Type B pancreatic cell (in vitro differentiated cells): ENCODE measurements at places on chromosomes 12 and 14. TPM values are rescaled to one million over a fixed set of nuclear protein-coding genes. Genes with fewer than 3 reads are reported as not detected.

The BCL11B gene
- total RNA-seq = 11.4 and 32.0 TPM in 2 replicates

The P2RX2 gene
- 2.8 and 5.4 TPM in 2 replicates for total RNA-seq

The USP5 gene
- total RNA-seq = 121 and 198 TPM in 2 replicates

The SCN8A gene
- total RNA-seq = 2.6 and 3.9 TPM in 2 replicates

The COX8C gene
- not detected in 2 replicates for total RNA-seq

- no peak for DNase-seq
- peaks cover 20% of the 10 kb centered on the region for H3K36me3 ChIP-seq
- no peaks in the 10 kb centered on the region for H3K27me3 ChIP-seq
- no peak overlapping the region for H3K27ac ChIP-seq
These were observed 95.0 kb downstream of the INSM2 start for GRCh38 chr14:35628989-35629388.

DNA sequence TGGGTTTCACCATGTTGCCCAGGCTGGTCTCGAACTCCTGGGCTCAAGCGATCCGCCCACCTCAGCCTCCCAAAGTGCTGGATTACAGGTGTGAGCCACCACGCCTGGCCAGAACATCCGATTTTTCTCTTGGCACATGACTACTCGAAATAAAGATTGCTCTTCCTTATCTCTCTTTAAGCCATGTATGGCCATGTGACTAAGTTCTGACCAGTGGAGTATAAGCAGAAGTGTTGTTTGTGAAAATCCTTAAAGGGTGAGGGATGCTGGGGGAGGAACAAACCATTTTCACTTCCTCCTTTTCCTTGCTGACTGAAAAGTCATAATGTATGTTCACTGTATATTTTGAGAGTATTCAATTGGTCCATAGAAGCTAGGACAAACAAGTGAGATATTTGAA is 50.7 kb upstream of the ATF7IP start:
- DNase-seq = no peak
- H3K36me3 ChIP-seq = no peaks in the 10 kb centered on the region
- H3K4me3 ChIP-seq = no peak overlapping the region
- H3K27ac ChIP-seq = no peak overlapping the region
- no peaks in the 10 kb centered on the region for H3K4me1 ChIP-seq
- H3K27me3 ChIP-seq = no peaks in the 10 kb centered on the region

GRCh38 chr14:75044322-75044721 is 6.9 kb downstream of the MLH3 start:
- no peak overlapping the region for H3K27ac ChIP-seq
- H3K4me3 ChIP-seq = no peak overlapping the region
- H3K36me3 ChIP-seq = peaks cover 41% of the 10 kb centered on the region
- DNase-seq = no peak
- H3K27me3 ChIP-seq = no peaks in the 10 kb centered on the region
